ENCODE measurements at places on chromosomes 11 and 22.

DNA sequence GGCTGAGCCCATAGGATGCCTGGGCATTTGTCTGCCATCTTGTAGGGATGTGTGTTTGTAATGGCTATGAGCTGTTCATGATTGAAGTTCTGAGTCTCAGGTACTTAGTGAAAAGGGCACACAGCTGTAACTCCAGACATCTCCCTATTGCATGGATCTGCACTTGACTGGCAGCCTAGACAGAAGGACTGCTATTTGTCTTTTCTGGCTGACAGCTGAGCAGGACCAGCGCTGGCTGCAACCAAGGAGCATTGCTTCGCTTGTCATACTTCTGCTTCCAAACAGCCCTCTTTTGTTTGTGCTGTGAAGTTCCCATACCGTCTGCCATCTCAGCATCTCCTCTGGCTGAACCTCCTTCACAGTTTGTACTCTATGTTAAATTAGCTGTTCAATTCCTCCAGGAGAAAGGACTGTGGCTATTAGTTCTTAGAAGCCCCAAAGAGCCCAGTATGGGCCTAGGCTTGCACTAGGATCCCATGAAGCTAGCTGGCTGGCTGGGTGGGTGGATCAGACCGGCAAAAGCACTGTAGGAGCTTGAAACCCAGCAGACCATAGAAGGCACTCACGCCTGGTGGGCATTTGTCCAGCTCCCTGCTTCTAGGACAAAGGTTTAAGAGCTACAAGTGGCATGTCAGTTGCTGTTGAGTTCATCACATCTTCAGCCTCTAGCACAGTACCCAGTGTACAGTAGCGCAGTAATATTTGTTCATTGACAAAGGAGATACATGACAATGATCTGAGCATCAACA, 20.4 kb downstream of the HIRA start:
- no peak for DNase-seq

- DNase-seq = no peak
Measured at GRCh38 chr11:70353900-70354568, 44.3 kb upstream of the CTTN start.

- DNase-seq = no peak
Measured at GRCh38 chr22:50317178-50317577, 9.6 kb downstream of the DENND6B start.

DNA sequence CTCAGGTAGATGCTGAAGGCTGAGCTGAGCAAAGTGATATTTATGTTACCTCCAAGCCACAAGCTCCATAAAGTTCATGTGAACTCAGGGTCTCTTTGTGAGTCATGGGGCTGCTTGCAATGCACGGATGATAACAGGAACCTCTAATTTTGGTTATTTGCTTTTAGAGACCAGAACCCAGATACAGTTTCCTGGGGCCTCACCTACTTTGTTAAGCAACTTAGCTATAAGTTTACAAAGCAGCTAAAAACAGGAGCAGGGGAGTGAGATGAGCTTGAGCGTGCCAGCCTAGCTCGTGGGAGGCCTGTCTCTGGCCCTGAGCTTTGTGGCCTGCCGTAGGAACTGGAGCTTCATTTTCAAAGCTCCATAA, 29.2 kb downstream of the SREBF2 start:
- no peak for DNase-seq

DNA sequence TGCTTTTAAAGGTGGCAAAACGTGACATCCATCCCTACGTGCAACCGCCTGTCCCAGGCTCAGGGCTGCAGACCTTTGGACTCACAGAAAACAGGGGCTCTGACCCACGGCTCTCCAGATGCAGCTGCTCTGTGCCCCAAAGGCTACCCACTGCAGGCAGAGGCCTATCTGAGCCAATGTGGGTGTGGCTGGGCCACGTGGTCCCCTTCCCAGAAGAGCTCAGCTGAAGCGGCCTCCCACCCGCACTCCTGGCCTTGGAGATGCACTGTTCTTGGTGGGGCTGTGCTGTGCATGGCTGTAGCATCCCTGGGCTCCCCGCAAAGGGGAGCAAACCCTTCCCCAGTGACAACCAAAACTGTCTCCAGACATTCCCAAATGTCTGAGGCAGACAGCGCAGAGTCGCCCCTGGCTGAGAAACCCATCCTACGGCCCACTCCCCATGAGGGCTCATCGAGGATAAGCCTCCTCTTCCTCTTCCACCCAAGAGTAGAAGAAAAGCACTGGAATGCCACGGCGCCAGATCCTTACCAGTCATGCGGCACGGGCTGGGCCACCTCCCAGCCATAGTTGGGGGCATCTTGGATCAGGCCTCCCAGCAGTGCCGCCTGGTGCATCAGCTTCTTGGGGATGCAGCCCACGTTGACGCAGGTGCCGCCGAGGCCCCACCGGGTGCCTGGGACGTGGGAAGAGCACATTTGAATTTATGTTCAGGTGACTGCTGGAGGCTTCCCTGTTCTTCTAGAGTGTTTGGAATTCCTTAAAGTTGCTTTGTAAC, 23.1 kb upstream of the COMT start:
- DNase-seq = no peak

GRCh38 chr22:39936523-39937145, 23.6 kb upstream of the TMA7B start:
- DNase-seq = no peak

DNA sequence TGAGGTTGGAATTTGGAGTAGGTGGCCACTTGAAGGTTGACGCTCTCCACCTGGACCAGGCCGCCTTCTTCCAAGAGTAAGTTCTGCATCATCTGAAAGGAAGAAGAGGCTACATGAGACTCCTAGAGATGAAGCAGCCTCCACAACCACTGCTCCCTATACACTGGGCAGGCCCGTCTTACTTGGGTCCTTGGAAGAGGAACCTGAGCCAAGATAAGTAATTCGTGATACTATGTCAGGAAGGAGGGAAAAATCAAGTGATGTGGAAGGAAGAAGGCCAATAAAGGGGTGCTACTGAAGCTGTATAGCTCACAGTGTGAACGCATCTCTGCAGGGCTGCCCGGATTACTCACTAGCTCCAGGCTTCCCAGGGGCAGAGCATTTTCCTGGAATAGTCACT, 11.1 kb downstream of the UFD1 start:
- no peak for DNase-seq

DNA sequence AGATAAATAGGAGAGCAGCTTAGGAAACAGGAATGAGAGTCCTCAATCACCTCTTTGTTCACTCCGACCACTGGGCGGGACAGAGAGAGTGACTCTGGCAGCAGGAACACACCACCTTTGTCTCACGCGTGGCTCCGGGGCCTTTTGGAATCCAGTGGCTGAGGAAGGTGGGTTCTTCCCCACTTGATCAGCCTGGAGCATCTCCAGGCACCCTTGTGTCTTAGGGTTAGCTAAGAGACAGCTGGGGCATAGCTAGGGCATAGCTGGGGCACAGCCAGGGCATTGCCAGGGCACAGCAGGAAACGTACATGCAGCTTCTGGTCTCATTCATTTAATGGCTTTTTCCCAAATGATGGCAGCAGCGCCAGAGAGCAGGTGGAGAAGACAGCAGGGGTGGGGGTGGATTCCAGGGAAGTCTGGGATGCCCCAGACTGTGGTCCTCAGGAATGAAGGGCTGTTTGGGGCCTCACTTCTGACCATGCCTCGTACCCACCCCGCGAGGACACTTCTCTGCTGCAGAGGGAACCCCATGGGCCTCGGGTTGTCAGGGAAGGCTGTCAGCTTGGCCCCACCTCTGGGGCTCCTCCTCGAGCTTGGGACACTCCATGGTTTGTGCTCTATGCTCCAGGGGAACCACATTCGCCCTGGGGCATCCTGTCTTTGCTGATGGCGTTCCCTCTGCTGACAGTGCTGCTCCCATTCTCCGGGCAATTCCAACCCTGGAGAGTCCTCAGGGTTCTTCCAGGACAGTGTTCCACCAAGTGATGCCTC, 30.4 kb upstream of the SHANK2 start:
- no peak for DNase-seq

DNA sequence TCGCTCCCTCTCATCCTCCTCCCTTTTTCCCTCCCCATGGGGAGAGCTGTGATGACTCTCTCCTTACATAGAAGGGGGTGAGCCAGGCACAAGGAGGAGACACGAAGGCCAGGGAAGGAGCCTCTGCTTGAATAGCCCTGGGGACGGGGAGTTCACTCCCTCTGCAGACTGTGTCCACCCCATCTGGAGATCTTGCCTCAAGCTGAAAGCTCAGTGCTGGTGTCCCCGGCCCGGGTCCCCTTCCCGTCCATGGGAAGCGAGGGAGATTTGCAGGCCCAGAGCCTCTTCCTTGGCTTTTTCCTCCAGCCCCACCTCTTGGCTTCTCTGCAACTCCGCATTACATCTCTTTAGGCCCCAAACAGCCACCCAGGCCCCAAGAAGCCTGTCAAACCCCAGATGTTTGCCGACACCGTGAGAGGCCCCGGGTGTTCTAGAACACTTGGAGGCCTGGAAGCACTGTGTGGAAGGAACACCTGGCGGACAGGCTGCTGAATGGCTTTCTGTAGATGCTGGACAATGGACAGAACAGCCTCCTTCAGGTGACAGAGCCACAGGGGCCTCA, 32.3 kb downstream of the LINC01488 start:
- peak; percentile 4 for DNase-seq

DNA sequence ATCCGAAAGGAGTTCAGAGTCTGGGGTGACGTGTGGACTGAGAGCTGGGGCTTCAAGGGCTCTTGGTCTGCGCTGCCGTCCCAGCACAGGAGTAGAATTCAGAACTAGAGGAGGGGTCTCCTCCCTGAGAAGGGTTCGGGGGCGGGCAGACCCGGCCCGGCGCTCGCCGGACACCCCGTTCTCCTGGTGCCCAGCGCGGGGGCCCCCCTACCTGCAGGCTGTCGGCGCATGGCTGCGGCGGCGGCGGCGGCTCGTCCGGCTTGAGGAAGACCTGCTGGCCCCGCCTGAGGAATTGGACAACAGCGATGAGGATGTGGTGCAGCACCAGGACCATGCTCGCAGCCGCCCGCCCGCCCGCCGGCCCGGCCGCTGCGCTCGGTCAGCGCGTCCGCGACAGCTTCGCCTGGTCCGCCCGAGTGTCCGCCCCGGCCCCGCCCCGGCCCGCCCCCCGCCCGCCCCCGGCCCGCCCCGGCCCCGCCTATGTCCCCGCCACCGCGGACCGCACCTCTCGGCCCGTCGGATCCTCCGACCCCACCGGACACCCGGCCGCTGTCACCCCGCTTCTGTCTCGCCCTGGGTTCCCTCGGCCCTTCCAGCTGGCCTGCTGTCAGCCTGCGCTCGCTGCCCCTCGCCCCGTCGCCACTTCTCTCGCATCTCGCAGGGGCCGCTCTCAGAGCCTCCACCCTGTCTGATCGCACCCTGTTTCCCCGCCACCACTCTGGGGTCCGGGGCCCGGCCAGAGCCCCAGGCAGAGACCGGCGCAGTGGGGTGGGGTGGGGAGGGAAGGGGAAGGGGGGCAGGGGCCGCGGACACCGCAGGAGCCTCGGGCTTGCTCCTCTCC, 32.0 kb downstream of the PDE2A start:
- peak; percentile 53 for DNase-seq

DNA sequence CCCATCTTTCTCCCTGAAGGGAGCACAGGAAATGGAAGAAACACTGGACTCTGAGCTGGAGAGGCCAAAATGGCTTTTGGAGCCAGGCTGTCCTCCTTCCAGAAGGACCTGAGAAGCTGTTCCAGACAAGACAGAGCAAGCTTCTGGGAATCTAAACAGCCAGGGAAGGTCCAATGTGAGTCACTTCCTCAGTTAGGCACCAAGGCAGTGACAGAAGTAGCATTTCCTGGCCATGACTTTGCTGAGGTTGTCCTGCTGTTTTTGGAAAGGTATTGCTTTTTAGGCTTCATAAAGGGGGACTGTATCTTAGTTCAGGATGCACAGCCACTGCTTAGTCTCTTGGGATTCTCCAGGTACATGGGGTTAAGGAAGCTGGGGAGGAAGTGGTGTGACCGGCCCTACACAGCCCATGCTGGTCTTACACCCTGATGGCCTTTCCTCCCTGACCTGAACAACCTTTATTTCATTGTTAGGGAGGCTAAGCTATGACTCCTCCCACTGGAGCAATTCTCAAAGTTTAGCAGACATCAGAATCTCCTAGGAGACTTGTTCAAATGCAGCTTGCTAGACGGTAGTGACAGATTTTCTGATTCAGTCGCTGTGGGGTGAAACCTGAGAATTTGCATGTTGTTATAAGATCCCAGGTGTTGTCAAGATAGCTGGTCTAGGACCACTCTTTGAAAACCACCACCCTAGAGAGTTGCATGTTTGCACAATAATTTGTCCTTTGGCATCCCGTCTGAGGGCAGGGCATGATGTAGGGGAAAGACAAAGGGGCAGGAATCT, 6.8 kb upstream of the INSC start:
- DNase-seq = no peak

DNA sequence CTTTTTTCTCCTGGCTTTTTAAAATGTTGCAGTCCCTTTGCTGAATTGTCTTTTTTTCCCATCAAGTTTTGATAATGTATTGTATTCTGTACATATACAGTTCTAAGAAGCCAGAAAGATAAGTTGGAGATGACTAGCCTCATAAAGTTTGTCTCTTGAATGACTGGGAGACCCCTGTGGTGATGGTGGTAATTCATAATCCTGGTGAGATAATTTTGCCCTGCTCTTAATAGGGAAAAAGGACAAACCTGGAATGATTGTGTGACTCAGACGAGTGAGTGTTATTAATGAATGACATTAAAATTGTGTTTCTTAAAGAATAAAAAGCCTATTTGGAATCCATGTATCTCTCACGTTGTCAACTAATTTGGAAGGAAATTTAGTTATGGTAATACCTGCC, 1.2 kb downstream of the HIKESHI start:
- no peak for DNase-seq

DNA sequence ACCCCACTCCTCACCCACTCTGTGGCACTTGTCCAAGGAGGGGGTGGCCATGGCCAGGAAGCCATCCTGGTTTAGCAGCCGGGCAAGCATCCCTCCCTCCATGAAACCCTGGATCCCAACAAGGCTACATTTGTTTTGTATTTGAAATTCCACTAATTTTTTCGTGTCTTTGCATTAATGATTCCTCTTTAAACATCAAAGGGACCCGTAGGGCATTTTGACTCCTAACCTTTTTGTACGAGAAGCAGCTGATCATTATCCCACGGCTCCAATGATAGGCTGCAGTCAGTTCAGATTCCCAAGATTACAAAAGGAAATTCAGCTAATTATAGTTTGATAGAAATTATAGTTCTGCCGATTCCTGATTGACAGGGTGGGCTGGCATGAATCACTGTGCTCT, 10.7 kb downstream of the MYEOV start:
- DNase-seq = no peak

Measured in uterus (tissue), 4 donors.